Cortex of kidney (tissue), 1 donor: ENCODE measurements at places on chromosomes 12 and 14.

GRCh38 chr12:110661337-110661972, 27.5 kb downstream of the HVCN1 start:
- DNase-seq: no peak

GRCh38 chr14:22531451-22532344, 57.3 kb downstream of the DAD1 start:
- no peak for DNase-seq

DNA sequence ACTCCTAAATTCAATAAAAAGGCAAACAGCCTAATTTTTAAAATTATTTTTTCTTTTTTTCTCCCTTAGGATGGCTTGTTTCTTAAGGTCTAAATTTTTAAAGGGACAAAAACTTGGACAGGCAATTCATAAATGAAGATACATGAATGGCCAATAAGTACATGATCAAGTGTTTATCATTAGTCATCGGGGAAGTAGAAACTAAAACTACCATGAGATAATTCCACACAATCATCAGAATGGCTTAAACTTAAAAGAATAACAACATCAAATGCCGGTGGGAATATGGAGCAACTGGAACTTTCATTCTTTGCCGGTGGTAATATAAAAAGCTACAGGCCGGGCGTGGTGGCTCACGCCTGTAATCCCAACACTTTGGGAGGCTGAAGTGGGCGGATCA, 29.1 kb downstream of the MOK start:
- no peak for DNase-seq

DNA sequence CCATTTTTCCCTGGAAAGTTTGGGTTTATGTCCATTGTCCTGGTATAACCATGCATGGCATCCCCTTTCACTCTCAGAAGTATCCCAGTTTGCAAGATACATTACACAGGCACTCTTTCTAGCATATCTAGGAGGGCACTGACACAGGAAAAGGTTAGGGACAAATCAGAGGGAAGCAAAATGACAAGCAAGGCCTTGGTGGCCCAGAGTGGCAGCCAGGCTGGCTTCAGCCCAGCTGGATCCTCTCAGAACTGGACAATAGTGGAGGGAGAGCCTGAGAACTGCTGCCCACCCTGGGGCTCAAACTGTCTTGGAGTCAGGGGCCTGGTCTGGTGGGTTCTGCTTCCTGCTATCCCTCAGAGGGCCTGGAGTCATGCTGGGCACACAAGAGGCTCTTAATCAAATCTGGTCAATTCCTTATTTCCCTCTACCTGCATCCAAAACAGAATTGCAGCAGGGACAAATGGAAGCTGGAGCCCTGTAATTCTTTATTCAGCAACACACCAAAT, 2.6 kb downstream of the VDR start:
- DNase-seq: no peak

DNA sequence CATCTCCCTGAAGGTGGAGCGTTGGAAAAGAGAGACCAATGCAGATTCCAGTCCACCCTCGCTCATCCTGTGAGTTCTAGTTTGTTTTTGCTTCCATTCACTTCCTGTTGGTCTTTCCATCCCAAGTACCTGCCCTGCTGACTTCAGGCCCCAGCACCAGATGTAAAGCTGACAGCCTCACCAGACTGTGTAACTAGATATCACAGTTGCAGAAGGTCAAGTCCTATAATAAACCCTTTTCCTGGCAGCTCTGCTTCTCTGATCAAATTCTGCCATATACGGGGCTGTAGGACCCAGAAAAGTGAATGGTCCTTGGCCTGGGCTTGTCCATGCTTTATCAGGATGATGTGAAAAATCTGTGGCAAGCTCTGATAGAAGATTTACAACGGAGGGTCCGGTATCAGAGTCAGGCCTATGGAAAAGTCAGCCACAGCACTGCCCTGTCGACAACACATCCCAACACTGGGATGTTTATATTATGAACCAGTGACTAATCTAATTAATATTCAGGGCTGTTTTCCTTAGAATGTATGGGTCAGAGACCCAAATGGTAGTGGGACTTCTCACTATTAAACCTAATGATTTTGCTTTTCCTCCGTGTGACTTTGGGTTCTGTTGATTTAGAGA, 42.1 kb downstream of the CCDC175 start:
- no peak for DNase-seq

DNA sequence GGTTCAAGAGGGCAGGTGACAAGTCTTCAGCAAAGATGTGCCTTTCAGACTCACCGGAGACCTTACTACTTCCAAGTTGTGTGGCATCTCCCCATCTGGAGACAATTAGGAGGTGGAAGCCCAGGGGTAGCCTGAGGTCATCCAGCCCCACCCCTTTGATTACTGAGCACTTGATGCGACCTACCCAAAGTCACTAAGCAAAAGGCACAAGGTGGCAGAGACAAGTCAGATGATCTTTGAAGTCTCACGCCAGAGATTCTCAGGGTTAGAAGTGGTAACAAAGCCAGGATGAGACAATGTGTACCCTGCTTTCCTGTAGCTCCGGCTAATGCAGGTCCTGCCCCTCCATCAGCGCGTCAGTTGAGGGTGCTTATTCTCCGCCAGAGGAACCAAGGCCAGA, 1.4 kb upstream of the FOXN3 start:
- no peak for DNase-seq

- DNase-seq: no peak
Observed at GRCh38 chr12:67813456-67813904, 164.9 kb downstream of the DYRK2 start.

GRCh38 chr12:11761869-11762567, 112.5 kb downstream of the ETV6 start:
- DNase-seq: no peak

- DNase-seq: no peak
Observed at GRCh38 chr12:16350682-16351081, 3.2 kb downstream of the MGST1 start.

- no peak for DNase-seq
Observed at GRCh38 chr12:47753021-47754001, 5.4 kb downstream of the RAPGEF3 start.

GRCh38 chr12:92465786-92466295, 236.9 kb upstream of the PLEKHG7 start:
- no peak for DNase-seq

DNA sequence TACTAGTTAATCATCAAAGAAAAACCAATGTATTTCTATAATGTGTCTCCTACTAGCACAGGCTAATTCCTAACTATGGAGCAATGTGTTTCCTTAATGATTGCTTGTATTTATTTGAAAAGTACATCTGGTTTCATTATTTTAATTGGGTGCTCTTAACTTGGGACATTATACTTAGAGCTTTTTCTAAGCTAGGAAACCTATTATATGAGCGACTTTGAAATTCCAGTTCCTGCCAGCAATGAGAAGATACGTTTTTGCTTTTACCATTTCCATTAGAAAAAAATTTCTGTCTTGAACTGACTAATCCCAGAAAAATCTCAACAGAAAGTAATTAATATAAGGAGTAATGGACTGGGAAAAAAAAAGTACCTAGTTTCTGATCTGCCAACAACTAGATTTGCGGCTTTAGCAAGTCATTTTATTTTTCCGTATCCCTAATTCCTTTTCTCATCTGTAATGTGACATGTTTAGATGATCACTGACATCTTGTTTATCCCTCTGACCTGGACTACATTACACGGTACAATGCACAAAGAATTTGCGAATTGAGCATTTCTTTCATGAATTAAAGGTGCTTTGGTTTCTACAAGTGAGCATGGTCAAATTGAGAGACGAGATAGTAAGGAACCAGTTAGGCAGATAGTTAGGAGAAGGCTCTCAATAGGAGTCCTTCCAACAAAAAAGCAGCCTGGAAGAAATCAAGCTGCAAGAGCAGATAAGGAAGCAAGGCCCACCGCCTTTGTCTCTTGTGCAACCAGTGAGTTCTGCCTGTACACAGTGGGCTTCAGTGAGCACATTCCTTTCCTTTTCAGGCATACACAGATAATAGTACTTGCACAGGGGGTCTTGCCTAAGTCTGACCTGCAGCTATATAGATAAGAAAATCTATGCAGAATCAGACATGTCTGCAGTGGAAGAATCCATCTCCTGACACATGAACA, 1765.0 kb upstream of the FLRT2 start:
- no peak for DNase-seq

GRCh38 chr12:93541578-93542225, 30.8 kb upstream of the SOCS2 start:
- no peak for DNase-seq

- DNase-seq: no peak
Observed at GRCh38 chr12:5402009-5402935, 29.6 kb upstream of the NTF3 start.

DNA sequence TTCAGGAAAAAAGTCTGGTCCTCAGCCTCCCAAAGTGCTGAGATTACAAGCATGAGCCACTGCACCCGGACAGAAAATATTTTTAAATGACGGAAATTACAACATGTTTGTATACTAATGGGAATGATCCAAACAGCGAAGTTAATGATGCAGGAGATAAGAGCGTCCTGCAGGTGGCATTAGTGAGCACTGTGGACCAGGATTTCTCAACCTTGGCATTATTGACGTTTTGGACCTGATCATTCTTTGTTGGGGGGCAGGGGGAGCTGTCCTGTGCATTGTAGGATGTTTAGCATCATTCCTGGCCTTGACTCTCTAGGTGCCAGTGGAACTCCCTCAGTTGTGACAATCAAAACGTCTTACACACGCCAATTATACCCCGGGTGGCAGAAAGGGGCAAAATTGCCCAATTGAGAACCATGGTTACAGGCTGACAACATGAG, 34.1 kb downstream of the SCFD1 start:
- no peak for DNase-seq

DNA sequence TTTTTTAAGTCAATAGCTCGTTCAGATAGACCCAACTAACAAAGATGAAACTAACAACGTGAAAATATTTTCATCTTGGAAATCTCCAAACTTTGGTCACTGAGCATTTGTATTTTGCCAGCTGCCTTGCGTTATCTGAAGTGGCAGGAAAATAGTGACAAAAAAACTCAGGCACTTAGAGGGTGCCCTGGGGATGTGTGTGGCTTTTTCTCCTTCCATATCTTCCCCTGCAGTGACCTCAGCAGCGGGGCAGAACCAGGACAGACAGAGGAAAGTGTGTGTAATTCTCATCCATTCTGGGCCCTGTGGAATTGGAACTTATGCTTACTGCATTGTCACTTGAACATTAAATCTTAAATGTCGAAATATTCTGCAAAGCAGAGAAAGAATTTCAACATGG, 152.0 kb downstream of the BCAT1 start:
- DNase-seq: no peak

GRCh38 chr12:25855716-25856115, 102.8 kb upstream of the RASSF8 start:
- DNase-seq: no peak

DNA sequence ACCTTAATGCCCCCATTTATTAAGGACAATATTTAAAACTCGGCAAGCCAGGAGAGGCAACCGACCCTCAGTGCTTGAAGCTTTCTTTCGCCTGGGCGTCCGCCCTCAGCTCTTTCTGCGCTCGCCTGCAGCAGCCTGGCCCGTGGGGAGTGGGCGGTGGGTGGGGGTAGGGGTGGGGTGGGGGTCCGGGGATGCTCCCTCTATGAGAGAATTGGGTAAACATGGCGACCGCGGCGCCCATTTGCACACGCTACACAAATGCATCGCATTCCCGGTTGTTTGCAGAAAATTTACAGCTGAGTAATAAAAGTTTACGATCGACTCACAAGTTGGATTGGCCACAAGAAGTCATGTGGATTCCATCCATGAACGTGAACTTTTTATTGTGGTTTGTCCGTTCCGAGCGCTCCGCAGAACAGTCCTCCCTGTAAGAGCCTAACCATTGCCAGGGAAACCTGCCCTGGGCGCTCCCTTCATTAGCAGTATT, 7.7 kb downstream of the HOXC8 start:
- DNase-seq: no peak

DNA sequence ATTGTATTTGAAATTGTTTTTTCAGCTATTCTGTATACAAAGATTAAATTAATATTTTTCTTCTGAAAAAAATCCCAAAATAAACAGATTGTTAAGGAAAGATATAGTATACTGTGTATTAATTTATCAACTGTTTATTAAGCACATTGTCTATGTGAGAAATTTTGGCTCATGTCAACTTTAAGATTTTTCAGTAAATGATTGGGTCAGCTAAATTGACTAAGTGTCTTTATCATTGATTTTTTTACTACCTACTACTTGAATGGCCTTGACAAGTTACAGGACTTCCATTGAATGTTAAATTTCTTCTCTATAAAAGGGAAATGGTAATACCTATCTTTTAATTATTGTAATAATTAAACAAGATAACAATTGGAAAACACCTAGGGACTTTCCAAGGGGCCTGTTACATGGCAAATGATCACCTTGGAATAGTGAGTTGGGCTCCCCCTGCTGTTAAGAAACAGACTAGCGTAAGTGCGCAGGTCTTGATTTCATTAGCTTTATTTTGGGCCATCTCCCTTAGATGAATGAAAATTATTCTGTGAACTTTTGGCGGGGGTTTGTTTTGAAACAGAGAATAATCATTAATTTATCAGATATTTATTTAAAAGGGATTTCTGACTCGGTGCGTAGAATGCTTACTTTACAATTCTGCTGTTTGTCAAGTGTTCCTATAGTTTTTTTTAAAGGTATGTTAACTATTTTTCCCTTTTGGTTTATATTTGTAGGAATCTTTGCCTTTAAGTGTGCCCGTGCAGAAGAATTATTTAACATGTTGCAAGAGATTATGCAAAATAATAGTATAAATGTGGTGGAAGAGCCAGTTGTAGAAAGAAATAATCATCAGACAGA, 14.5 kb upstream of the CCT2 start:
- no peak for DNase-seq

GRCh38 chr14:78162202-78162601, 8.0 kb upstream of the NRXN3 start:
- no peak for DNase-seq

- DNase-seq: no peak
Observed at GRCh38 chr12:116606397-116606796, 47.2 kb downstream of the MAP1LC3B2 start.

DNA sequence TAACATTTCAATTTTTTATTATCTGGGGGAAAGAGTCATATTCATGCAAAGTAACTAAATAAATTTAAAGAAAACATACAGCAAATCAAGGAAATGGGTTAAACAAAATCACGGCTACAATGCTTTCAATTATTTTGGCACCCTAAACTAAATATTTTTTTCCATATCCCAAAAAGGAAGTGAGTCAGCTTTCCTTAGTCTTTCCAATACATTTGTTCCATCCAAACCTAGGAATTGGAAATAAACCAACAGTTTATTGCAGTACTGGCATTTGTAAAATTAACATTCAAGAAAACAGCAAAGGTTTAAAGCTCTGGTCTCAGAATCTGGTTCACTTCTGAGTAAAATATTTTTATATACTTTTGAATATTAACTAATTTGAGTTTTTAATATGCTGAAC, 89.2 kb downstream of the BCL2L14 start:
- DNase-seq: no peak

- DNase-seq: no peak
Observed at GRCh38 chr14:74826574-74826973, 49.4 kb downstream of the PROX2 start.

- DNase-seq: no peak
Observed at GRCh38 chr14:92704036-92704804, 44.2 kb downstream of the LGMN start.
